NCI-H1436 (cell line): ENCODE measurements at places on chromosomes 6 and 20.
A peak's percentile ranks its signal among the peaks of the same experiment; 100 is the strongest.

GRCh38 chr6:169986848-169987498, 235.6 kb downstream of the ERMARD start:
- DNase-seq, result no peak

DNA sequence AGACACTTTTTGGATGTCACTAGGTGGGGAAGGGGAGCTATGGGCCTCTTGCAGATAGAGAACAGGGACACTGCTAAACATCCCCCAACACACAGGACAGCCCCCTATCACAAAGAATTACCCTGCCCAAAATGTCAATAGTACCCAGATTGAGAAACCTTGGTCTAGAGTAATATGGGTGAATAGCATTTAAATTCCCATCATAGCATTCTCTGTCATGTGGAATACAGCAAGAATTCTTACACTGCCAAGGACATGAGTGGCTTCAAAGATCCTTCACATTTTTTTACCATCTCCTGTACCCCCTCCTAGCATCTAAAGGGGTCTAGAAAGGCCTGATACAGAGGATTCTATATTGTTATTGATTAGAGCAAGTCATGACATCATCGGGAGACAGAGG, 83.1 kb upstream of the SSTR4 start:
- DNase-seq, result no peak

- no peak for DNase-seq
These were observed 194.6 kb downstream of the OTOR start for GRCh38 chr20:16942756-16943155.

DNA sequence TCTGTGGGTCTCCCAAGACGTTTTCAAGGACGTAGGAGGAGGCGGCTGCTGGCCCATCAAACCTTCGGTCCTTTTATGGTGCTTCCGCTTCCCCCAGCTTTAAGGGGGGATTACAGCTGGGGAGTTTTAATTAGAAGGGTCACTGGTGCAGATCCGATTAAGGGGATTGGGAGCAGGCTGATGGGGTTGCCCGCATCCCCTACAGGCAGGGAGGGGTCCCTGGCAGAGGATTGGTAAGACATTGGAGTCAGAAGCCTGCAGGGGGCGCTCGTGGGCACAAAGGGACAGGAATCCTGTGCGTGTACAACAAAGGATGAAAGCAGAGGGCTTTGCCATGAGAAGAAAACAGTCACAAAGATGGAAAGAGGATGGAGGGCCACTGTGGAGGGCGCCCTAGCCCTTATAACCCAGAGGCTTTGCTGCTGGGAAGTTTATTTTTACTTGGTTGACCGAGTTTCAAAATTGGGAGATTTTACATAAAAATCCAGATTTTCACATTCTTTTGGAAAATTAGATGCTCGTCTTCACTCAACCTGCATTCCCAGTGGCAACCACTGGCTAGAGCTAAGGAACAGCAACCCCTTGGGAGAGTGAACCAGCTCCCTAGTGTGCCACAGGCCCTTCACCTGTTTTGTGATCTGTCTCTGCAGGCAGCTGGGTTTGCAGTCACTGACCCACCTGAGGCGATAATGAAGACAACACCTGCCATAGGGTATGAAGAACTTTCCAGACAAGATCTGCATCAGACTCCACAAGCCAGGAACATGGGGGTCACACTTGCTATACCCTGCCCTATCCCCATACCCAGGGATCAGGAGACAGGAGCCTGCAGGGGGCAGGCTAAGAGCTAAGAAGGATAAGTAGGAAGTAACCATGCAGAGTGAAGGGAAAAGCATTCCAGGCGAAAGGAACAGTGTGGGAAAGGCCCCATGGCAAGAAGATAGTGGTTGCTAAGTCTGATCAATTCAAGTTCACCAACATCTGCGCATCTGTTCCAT, 97.7 kb downstream of the KCNB1 start:
- peak; percentile 45 for DNase-seq

- no peak for DNase-seq
These were observed 37.2 kb downstream of the SCAND1 start for GRCh38 chr20:35917077-35917476.

DNA sequence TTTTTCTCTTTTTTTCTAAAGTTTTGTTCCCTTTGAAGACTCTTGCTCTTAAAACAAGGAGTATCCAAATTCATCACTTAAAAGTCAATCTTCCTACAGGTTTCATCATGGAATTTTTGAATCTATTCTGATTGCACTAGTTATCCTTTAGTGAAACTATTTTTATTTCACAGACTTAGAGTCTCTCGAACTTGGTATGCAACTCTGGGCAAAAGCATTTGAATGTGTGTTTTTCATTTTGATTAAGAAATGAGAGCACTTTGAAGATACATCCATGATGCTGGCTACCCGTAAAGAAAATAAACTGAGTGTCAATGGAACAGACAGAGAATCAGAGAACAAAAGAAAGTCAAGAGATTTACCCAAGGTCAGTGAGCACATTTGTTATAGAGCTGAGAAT, 586.5 kb downstream of the EPM2A start:
- no peak for DNase-seq
